T-helper 1 cell treated with Interleukin-12 subunit alpha and Interleukin-12 subunit beta and Interleukin-4 antibody, amounts not matched to agents 30 ng/mL and 1 ng/mL, for 36 hours (primary cell): ENCODE measurements at places on chromosomes 7 and 10. TPM values are rescaled to one million over a fixed set of nuclear protein-coding genes. Genes with fewer than 3 reads are reported as not detected.

The ADIRF gene
- not detected in 2 replicates for total RNA-seq

The RAMP3 gene
- not detected in 2 replicates for total RNA-seq

The SH3PXD2A gene
- total RNA-seq: 19.0 and 19.3 TPM in 2 replicates

The GRID2IP gene
- 0.10 TPM in 2 replicates for total RNA-seq

The LDB1 gene
- total RNA-seq: 86.4 and 88.7 TPM in 2 replicates

The DNAAF5 gene
- total RNA-seq: 22.5 and 24.6 TPM in 2 replicates

The SSC4D gene
- 0.17 and 0.44 TPM in 2 replicates for total RNA-seq

The FKBP6 gene
- not detected in 2 replicates for total RNA-seq

The NAT16 gene
- total RNA-seq: not detected in 2 replicates

The MTG1 gene
- 51.7 and 56.0 TPM in 2 replicates for total RNA-seq

The PROSER2 gene
- total RNA-seq: not detected in 2 replicates

The MMP21 gene
- total RNA-seq: 0.24 and 0.27 TPM in 2 replicates

The PSD gene
- total RNA-seq: 2.4 and 3.7 TPM in 2 replicates

The CFAP46 gene
- total RNA-seq: not detected in 2 replicates

The TMEM140 gene
- total RNA-seq: 24.5 and 27.0 TPM in 2 replicates

The DGKI gene
- total RNA-seq: 3.4 and 3.6 TPM in 2 replicates

The DPP6 gene
- not detected in 2 replicates for total RNA-seq

The GIMAP4 gene
- total RNA-seq: 472 and 476 TPM in 2 replicates

The RAB18 gene
- 76.0 and 81.2 TPM in 2 replicates for total RNA-seq

The NEUROD6 gene
- not detected in 2 replicates for total RNA-seq

The TMEM196 gene
- total RNA-seq: not detected in 2 replicates

The RBM17 gene
- total RNA-seq: 167 and 176 TPM in 2 replicates

The CUZD1 gene
- 3.0 and 3.4 TPM in 2 replicates for total RNA-seq

The SLC25A13 gene
- total RNA-seq: 12.8 and 13.2 TPM in 2 replicates

The TMEM270 gene
- not detected in 2 replicates for total RNA-seq

The SH2B2 gene
- total RNA-seq: 1.3 TPM in 2 replicates

The GPNMB gene
- total RNA-seq: 0.69 and 1.9 TPM in 2 replicates

The AIMP2 gene
- 41.3 TPM in 2 replicates for total RNA-seq

The PDZD7 gene
- total RNA-seq: 0.46 and 0.71 TPM in 2 replicates

The RALA gene
- total RNA-seq: 36.4 TPM in 2 replicates

The AQP1 gene
- 0.10 and 0.34 TPM in 2 replicates for total RNA-seq

The ZMYND11 gene
- total RNA-seq: 29.3 and 32.8 TPM in 2 replicates

The HKDC1 gene
- total RNA-seq: 3.0 and 3.7 TPM in 2 replicates

The MYH16 gene
- total RNA-seq: not detected in 2 replicates

The CCDC172 gene
- total RNA-seq: not detected in 2 replicates

The EPHB6 gene
- 6.4 and 7.8 TPM in 2 replicates for total RNA-seq

The CYP26A1 gene
- not detected in 2 replicates for total RNA-seq

The CAV2 gene
- not detected in 2 replicates for total RNA-seq
